ENCODE measurements at places on chromosomes 1 and 21.

DNA sequence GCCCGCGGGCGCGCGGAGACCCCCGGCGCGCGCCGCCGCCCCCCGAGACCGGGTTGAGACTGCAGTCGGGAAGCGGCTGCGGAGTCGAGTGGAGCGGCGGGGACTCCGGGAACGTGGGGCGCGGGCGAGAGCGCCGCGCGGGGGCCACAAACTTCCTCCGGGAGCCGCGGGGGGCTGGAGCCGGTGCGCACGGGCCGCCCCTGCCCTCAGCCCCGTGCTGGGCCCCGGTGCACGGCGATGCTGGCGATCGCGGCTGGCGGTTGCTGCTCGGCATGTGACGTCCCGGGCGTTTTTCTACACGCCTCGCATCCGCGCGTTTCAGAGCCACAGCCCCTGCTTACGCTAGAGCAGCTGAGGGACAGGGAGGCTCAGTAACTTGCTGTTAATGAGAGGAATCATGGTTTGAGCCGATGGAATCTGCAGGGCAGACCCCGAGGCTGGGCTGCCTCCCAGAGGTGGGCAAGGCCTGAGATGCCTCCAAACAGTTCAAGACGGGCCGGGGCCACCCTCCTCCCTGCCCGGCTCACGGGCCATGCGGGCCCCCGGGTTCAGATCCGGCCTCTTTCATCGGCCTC is 520 bp downstream of the TMEM201 start:
- no peak for DNase-seq

DNA sequence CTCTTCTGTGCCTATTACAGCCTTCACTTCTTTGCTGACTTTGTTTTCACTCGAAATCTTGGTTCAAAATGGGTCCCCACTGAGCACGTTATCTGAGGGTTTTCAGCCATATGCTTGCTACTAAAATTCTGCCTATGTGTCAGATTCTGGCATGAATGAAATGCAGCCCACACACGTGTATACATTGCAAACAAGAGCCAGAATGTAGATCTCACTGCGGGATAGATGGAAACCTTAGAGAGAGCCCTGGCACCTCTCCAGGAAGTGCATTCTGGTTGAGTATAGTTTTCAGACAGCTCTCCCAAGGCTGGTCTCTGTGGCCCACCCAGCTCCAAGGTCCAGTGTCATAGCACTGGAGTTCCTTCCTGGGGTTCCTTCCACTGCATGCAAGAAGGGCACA is 234.7 kb upstream of the GJB5 start:
- DNase-seq: no peak

DNA sequence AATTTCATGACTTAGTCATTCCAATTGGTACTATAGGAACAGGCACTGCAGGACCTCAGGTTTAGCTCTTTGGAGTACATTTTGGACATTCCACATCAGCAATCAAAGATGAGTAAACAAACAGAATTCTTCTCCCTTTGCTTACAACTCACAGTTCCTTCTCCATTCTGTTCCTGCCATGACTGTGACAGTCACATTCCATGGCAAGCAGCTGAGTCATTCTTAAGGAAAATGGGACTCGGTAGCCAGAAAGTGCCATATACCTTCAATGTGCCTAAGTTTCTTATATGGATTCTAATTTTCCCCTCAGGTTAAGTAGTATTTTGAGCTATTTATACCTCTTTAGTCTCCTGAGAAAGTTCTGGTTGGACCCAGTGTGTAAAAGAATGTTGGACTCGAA is 25.6 kb downstream of the CRCT1 start:
- no peak for DNase-seq

- DNase-seq: no peak
Observed at GRCh38 chr1:75203415-75204277, 69.5 kb downstream of the LHX8 start.

- DNase-seq: peak; percentile 89
Observed at GRCh38 chr1:171654942-171655745, 2.7 kb upstream of the MYOC start.

GRCh38 chr1:22689505-22689904 is 21.1 kb upstream of the EPHB2 start:
- no peak for DNase-seq

- DNase-seq: no peak
Observed at GRCh38 chr1:20371411-20371810, 80.7 kb downstream of the VWA5B1 start.

DNA sequence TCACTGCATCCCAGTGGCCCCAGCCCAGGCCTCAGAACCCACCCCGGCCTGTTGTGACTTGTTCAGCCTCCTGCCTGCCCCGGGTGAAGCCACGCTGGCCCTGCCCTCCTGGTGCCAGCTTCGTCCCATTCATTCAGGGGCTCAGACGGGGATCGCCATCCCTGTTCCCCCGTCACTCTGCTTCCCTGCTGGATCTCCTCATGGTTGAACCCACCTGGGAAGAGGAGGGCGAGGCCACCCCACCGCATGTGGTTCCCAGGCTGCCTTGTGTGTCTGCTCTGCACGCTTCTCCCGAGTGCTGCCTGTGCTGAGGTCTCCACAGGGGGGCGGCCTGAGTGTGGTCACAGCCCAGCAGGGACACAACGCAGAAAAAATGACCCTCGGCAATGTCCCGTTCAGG is 108.2 kb upstream of the ACTRT2 start:
- DNase-seq: no peak

- DNase-seq: no peak
Observed at GRCh38 chr1:39115271-39116110, 89.0 kb upstream of the MACF1 start.

DNA sequence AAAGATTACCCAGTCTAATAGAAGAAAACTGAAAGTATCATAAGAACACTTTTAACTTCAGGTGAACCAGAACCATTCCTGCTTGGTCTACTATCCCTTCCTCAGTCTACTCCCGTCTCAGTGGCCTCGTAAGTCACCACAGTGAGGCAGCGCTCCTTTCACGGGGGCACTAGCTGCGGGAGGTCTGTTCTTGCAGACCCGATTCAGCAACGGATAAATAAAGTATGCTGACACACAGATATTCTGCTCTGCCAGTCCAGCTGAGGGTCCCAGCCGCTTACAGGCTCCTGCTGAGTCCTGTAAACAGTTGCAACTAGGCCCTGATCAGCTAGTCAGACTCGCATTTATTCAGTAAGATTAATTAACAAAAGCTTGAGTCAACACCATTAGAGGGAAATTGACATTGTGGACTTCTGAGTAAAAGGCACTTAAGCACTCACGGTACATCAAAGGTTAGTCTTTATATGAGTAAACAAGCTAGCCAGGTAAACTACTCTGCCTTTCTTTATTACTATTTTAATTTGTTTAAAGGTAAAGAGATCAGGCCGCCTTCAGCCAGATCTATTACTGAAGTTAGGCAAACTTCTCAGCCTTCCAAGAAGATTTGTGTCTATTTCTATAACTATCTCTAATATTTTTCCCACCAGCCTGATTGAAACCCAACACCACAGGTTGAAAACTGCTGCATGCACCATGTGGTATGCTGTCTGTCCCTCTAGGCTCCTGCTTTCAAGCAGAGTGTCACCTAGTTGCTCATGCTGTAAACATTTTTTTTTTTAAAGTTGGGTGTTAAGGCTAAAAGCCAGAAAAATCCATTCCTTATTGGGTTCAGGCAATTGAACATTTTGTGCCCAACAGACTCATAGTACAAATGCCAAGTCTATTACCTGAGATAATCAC is 87.7 kb downstream of the INTS7 start:
- no peak for DNase-seq

DNA sequence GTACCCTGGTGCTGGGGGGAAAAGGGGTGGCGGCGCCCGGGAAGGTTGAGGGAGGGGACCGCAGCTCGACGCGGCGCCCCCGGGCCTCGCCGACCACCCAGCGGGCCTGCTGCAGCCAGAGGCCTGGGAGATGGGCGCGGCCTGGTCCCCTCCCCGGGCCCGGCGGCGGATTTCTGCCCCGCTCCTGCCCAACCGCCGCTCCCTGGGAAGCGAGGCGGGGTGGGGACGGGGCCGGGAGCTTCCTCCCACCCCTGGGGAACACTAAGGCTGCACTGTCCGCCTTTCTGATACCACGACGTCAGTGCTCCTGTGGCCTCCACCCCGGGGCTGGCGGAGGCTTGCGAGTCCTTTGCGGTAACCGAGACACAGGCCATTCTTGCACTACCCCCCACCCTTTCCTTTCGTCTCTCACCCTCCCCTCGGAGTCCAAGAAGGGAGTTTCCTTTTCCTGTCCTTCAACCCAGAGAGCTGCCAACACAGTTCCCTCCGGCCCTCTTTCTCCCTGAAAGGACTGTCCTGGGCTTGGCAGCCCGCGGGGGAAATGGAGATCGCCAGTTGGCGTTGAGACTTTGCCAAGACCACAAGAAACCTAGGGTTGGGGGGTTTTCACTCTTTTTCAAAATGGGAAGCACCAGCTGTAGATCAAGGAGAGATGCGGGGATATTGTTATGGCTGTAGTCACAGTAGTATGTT is 742 bp downstream of the SH3GLB1 start:
- peak; percentile 69 for DNase-seq

DNA sequence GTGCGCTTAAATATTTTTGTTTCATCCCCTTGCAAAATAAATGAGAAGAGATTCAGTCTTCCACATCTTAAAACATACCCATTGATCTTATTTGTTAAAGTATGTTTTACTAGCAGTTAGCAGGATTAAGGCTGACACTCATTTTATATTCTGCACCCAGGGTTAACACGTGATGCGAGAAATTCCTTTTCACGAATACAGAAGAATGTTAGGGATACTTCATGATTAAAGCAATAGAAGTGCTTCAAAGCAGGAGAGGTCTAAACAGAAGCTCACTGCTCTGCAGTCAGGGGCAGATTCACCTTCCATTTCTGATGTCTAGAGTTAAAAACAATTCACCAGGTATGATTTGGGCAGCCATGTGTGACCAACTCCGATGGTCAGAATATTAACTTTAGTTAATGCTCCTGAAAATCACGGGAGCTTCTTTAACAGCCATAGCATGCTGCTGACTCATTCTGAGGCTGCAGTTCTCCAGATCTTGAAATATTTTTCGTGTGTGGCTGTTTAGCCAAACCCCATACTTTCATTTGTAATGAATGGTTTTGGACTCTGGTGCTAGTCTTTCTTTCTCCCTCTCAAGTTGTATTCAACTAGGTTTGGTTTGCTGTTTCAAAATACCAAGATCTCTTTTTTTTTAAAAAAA is 19.7 kb downstream of the BCAR3 start:
- DNase-seq: no peak

DNA sequence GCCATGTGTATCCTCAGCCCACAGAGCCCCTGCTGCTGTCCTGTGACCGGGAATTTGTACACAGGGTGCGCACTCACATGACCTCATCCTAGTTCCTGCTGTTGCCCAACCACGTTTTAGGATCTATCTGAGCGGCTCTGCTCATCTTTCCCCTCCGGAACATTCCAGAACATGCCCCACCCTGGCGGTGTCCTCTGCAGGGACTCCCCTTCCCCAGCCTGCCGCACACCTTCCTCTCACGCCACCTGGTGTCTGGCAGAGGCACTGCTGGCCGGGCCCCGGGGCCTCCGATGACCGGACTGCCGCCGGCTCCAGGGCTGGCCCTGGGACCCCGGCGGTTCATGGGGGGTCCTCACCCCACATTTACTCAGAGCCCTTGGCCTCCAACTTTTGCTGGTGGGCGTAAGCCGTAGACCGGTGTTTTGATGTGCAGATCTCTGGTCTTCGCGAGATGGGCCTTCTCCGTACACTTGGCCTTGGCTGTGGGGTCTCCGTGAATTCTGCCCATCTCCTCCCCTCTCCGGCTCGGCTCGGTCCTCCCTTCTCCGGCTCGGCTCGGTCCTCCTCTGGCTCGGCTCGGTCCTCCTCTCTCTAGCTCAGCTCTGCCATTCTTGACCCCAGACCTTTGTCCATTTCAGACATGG is 29.5 kb downstream of the ARHGEF16 start:
- DNase-seq: no peak

DNA sequence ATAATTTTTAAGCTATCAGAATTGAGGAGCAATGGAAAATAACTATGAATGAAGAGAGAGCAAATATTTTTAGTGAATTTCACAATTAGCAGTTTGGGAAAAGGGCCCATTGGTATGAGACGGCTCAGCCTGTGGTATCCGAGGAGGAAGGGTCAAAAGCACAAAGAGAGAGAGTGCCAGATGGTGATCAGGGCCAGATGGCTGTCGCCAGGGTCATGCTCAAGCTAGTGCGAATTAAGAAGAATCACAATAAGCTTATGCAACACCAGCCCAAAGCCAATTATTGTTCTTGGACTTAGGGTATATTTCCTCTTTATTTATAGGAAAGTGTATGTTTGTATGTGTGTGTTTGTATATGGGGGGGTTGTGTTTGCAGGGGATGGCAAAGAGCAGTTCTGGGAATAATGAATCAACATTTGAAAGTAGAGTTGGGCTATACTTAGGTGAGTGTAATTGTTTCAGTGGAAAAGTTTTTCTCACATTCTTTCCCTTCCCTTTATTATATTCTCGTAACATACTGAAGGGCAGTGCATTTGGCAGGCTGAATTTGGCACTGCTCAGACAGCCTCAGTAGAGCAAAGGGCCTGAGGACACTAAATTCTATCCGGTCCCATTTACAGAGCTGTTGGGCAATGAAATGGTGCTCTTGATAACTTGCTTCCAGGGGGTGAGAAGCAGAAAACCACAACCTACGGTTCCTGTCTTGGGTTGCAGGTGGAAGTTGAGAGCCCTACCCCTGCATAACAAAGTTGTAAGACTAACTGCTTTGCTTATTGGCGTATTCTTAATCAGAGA is 19.5 kb upstream of the DDR2 start:
- no peak for DNase-seq

- DNase-seq: peak; percentile 54
Observed at GRCh38 chr21:44710294-44710665, 1.1 kb downstream of the TSPEAR start.

GRCh38 chr1:98723574-98723973 is 62.1 kb downstream of the SNX7 start:
- DNase-seq: no peak

DNA sequence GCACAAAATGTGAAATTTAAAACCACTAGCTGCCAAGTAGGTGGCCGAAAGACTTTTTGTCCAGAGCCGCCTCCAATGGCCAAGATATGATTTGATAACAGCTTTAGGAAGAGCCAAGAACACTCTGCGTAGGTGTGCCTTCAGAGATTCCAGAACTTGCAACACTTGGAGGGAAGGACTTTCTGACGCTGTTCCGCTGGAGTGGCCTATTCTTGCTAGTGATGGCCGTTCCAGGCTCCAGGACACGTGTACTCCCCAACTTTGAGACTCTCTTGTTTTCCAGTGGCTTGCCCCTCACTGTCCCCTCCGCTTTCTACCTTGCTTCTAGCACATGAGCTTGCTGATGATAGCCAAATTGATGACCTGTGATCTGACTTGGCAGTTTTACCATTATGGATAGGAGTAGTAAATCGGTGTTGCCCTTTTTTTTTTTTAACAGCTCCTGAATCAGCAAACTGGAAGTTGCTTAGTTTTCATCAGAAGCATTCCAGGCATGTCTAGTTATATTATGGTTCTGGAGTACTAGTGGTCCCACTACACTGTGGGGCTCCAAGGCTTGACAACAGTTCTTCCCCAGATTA is 1.0 kb downstream of the PRDX6 start:
- DNase-seq: peak; percentile 64

GRCh38 chr1:1183833-1184775 is 10.4 kb downstream of the TTLL10 start:
- DNase-seq: no peak

DNA sequence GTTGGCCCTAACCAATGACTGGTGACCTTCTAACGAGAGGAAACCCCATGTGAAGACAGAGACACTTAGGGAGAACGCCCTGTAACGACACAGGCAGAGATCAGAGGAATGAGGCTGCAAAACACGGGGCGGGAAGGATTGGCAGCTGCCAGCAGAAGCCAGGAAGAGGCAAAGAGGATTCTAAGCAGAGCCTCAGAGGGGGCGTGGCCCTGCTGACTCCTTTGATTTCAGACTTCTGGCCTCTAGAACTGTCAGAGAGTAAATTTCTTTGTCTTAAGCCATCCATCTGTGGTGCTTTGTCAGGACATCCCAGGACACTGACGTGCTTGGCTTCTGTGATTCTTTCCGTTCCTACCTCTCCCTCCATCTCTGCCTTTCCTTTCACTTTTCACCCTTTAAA is 79.3 kb downstream of the SH3BGR start:
- no peak for DNase-seq

Data from sciatic nerve (tissue), 2 donors.